ENCODE measurements at places on chromosomes 7 and 10.
A peak's percentile ranks its signal among the peaks of the same experiment; 100 is the strongest.

- DNase-seq, result no peak
These were observed 123.6 kb downstream of the PRLHR start for GRCh38 chr10:118471863-118472262.

DNA sequence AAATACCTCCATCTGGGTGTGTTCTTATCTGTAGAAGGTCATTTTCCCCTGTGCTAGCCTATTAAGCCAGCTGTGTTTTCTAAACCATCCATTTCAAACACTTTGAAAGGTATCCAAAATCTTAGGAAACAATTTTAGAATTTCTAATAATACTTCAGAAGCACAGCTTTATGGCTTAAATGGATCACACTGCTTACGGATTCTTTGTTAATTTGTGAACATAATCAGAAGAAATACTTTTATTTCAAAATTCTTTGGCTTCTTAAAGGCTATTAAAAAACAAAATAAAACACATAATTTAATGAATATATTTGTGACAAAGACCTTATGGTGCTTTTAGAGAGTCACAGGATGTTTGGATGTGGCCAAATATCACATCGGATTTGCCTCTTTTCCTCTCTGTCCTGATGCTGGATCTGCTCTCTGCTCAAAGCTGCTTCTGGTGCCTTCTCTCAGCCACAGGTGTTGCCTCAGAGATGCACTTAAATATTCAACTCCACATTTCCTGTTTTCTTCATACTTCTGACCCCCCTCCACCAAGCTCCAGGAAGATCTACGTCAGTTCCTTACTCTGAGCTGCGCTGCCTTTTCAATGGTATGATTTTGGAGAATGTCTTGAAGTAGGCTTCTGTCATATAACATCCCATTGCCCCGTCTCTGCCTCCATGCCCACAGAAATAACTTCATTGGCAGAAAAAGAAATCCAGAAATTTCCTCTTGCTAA is 230.6 kb downstream of the MLLT10 start:
- DNase-seq, result peak; percentile 84

DNA sequence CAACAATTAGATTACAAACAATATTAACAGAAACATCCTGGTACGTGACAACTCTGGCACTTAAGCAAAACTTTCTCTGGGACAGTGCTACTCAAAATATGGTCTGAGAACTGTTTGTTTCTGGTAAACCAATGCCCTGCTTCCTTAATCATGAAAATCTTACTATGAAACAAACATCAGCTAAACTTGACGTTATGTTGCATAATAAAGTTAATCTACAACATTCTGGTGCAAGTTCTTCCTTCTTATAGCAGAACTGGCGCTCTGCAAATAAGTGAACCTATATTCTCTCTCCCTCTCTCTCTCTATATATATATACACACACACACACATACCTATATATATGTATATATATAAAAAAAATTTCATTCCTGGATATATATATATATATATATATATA is 7.8 kb downstream of the C7orf33 start:
- no peak for DNase-seq

DNA sequence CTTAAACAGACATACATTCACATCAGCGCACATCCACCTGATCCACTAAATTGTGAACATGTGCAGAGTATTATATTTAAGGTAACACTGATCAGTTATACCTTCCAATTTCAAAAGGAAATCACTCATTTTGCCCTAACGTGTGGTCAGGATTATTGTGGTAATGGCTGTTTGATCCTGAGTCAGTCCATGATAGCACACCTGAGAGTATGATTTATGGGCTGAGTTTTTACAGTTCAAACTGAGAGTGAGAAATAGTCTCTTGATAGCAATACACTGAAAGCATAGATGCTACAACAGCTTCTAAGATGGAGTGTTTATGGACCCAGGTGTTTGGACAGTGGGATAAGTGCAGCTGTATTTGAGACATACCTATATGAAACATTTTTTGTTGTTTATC is 96.7 kb downstream of the KIF20B start:
- DNase-seq, result no peak

DNA sequence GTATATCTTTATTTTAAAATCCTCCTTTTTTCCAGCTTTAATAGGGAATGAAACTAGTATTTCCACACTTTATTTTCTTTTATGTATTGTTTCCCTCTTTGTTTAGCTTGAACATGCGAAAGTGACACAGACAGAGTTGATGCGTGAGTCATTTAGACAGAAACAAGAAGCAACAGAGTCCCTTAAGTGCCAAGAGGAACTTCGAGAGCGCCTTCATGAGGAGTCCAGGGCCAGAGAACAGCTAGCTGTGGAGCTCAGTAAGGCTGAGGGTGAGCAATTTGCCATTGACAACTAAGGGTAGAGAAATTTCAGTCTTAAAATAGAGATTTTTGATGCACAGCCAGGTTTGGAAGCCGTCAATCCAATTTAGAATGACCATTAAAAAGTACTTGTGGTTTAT is 73.1 kb downstream of the CYP51A1 start:
- no peak for DNase-seq

- no peak for DNase-seq
These were observed 32.8 kb upstream of the CDK14 start for GRCh38 chr7:90563286-90563685.

DNA sequence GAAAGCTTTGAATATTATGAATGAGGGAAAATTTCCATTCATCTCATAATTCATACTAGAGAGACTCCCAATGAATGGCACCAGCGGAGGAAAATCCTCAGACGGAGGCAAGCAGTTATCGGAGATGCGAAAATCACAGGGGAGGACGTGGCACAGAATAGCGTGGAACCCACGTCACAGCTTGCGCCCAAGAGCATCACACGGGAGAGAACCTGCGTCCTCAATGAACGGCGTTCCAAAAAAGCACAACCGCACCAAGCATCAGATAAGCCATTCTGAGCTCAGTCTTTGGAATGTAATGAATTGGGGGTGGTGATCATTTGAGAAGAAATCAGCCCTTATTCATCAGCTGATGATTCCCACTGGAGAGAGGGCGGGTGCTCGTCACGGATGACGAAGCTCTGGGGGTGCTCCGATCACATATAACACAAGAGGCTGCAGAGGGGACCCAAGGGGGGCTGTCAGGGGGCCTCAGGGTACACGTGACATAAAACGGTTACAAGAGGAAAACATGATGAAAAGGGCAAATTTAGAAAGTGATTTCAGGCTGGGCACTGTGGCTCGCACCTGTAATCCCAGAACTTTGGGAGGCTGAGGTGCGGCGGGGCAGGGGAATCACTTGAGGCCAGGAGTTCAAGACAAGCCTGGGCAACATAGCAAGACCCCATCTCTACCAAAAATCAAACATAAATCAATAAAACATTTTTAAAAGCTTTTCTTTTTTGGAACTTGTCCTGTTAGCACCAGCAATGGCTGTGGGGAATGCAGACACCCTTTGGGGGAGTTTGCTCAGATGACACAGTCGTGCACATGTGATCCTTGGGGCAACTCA is 33.8 kb upstream of the FIS1 start:
- DNase-seq, result no peak

GRCh38 chr7:121303422-121304101 is 25.2 kb upstream of the WNT16 start:
- DNase-seq, result no peak

GRCh38 chr10:130652964-130653578 is 516.9 kb downstream of the GLRX3 start:
- no peak for DNase-seq

DNA sequence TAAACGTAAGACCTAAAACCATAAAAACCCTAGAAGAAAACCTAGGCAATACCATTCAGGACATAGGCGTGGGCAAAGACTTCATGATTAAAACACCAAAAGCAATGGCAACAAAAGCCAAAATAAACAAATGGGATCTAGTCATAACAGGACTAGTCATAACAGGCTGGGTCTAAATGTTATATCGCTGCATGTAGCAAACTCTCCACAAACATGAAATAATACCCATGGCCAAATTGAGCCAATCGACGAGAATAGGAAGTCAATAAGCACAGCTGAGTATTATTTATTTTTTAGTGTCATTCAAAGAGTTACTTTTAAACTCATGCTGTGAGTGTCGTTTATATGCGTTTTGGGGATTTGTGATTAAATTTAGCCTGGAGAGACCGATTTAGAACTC is 225.1 kb downstream of the TFEC start:
- no peak for DNase-seq

GRCh38 chr7:80259-81067 is 111.9 kb upstream of the FAM20C start:
- DNase-seq, result no peak

DNA sequence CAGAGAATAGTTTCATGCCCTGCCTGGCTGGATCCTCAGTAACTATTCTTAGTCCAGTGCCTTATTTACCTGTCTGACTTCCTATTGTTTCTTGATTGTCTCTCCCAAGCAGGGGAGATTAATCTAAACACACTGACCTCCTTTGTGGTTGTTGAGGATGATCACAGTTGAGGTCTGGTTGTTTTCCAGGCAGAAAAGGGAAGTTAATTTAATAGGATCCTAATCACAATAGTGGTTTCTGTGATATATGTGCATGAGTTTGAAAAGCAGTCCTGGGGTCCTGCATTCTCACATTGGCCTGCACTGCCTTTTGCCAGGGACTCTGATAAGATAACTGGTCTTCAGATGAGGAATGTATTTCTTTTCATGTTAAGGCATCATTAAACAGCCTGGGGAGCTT is 130.1 kb downstream of the SND1 start:
- no peak for DNase-seq

DNA sequence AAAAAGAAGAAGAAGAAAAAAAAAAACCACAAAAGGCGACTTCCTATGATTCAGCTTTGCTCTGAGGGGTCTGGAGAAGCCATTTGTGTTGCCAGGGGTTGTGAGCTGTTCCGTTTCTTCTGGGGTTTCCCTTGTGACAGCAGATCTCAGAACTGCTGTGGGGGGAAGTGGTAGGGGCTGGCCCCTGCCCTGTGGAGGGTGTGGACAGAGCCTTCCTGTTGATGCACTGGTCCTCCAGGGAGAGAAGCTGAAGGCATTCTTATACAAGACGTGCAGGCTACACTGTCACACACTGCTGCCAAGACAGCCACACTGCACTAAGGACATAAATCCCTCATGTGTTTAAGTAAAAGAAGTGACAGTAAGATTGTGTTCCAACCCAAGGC is 17.3 kb upstream of the CSGALNACT2 start:
- no peak for DNase-seq

DNA sequence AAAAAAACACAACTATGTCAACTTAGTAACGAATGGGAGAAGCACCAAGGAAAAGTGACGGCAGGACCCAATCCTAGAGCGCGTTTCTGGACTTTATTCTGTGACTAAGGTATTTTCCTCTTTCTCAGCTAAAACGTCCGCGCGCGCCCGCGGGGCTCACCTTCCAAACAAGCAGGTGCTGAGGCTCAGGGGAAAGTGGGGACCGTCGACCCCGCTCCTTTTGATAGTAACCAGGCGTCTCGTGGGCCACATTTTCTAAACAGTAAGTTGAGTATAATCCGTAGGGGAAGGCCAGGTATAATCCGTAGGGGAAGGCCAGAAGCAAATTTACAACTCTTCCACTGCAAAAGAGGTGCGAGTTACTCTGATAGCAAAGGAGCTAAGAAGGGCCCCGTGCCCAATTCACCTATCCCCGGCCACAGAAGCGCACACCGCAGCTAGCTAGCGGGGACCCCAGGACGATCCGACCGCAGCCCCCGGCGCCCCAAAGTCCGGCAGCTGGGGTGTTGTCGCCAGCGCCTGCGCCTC is 743 bp downstream of the MKI67 start:
- no peak for DNase-seq

DNA sequence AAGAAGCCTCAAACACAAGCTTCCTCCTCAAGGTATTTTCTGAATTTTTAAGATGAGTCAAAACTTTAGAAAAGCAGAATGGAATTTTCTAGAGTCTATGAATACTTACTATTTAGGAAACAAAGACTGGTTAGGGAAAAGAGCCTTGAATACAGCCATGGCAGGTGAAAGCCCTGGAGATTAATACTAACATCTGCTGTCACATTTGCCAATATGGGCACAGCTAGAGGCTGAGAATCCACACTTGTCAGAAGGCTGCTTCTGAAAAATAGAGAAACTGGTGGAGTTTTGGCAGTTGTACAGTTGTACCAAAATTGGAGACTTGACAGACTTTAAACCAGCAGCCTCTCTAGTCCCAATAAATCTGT is 24.3 kb upstream of the CNNM1 start:
- no peak for DNase-seq

GRCh38 chr7:101302641-101303101 is 18.9 kb downstream of the IFT22 start:
- DNase-seq, result no peak

DNA sequence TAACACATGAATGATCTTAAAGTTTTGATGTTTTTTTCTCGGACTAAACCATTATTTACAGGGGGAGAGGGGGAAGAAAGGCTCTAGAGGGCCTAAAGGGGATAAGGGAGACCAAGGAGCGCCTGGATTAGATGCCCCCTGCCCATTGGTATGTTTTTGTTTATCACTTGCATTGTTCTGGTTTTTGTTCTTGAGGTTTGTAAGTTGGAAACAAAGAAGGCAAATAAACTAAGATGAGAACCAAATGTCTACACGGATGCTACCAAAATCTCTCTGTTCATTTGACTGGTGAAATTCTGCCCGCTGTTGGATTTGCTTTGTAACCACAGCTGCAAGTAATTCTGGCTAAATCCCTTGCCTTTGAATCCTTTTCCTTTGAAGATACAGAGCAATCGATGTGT is 99.8 kb upstream of the MACROH2A2 start:
- no peak for DNase-seq

DNA sequence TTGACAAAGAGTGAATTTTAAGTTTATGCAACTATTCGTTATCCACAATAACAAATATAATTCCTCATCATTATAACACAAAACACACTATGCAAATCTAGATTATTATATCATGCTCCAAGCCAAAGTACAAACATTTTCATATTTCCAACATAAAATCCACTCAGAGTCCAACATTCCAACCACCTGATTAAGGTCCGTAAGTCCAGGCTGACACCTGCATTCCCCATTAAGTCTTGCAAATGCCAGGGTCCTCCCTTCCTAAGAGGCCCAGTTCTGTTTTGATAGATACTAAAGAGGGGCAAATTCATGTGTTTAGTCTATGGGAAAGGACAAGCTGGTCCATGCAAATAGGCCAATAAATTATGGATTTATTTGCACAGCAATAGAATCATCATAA is 206.1 kb downstream of the POU6F2 start:
- DNase-seq, result no peak

GRCh38 chr7:69992938-69993337 is 394.7 kb downstream of the AUTS2 start:
- DNase-seq, result no peak

DNA sequence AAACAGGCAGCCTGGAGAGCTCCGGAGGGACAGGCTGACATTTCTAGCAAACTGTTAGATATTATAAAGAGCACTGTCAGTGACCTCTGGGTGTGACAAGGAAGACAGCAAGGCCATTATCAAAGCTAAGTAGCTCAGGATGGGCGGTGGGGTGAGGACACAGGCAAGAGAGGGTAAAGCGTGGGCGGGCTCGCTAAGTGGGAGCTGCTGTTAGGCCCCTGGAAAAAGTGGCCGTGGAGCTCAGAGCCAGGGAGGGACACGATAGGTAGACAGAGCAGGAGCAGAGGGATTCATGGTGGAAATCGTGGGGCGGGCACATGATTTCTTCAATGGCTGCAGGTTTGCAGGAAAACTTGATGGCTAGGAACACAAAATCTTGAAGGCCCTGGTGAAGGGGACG is 51.4 kb upstream of the NPS start:
- no peak for DNase-seq

- DNase-seq, result no peak
These were observed 23.0 kb downstream of the TOMM7 start for GRCh38 chr7:22799633-22800032.

GRCh38 chr7:82428186-82428961 is 15.2 kb downstream of the CACNA2D1 start:
- DNase-seq, result no peak

All from naive thymus-derived CD4-positive, alpha-beta T cell (primary cell).